ENCODE measurements at places on chromosomes 7 and 10.
A peak's percentile ranks its signal among the peaks of the same experiment; 100 is the strongest.

- DNase-seq, result no peak
These were observed 77.9 kb downstream of the CCDC71L start for GRCh38 chr7:106583100-106583499.

- DNase-seq, result no peak
These were observed 77.1 kb upstream of the SCIN start for GRCh38 chr7:12493407-12493806.

DNA sequence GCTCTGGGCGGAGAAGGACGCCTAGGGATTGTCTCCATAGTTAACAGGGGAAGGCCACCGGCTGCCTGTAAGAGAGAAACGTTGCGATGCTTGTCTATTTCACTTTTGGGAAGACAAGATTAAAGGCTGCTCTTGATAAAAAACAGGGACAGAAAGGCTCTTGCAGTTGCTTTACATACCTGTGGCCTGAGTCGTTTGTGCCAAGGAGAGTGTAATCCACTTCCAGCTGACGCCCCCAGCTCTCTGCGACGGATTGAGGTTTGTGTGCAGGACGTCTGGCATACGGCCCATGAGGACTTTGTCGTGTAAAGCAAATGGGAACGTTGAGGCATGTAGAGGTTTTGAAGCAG lies 1.1 kb downstream of the MAP3K8 start:
- no peak for DNase-seq

- no peak for DNase-seq
These were observed 66.0 kb upstream of the DOCK1 start for GRCh38 chr10:126839094-126839761.

DNA sequence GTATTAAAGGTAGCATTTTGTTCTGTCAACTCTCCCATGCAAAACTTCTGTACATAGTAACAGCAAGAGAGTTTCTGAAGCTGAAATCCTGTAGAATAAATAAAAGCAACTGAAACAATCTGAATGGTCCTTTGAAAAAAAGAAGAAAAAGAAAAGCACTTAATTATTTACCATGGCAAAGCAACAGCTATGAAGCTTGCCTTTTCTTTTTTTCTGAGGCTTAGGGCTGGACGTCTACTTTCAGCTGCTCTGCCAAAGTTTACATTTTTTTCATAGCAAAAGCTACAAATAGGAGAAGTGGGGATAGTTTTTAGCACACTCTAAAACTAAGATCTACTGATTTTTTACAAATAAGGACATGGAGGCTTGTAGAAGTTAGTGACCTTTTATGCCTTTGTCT lies 31.3 kb upstream of the CD36 start:
- DNase-seq, result no peak

- DNase-seq, result no peak
These were observed 24.6 kb upstream of the WNT2 start for GRCh38 chr7:117347480-117347879.

- DNase-seq, result peak; percentile 70
These were observed 2.3 kb upstream of the NOS3 start for GRCh38 chr7:150988230-150989226.

- DNase-seq, result peak; percentile 19
These were observed 135.8 kb downstream of the CAMK1D start for GRCh38 chr10:12484941-12485805.

- DNase-seq, result no peak
These were observed 256.9 kb upstream of the MTPN start for GRCh38 chr7:136234040-136234439.

DNA sequence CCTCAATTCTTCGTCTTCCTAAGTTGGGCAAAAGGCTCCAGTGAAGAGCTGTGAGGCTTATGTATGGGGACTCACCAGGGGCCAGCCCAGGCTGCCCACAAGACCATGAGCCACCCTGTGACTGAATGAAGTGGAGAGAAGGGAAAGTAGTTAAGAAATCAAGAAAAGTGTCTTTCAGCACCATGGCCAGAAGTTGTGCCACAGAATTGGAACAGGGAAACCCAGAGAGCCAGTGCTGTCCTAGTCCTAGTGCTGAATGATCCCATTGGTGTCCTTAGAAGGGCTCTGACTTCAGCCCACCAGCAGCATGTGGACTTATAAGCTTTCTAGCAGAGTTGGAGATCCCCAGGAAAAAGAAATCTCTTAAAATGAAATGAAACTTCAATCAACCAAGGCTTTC lies 37.0 kb upstream of the CCSER2 start:
- DNase-seq, result no peak

DNA sequence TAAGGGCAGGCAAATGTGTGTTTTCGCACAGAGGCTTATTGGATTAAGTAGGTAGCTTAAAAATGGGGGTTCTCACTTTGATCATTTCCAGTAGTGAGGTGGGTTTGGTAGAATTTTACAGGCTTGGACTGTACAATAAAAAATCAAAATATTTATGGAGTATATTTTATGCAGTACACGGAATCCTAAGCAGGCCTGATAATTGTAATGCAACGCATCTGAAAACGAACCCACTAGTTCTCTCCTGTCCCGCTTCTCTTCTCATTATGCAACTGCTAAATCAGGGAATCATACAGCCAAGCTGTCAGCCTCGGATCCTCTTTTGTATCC lies 377 bp upstream of the POLR1F start:
- DNase-seq, result no peak

- no peak for DNase-seq
These were observed 135.3 kb upstream of the CCDC6 start for GRCh38 chr10:60041489-60042133.

Measured in stimulated activated CD4-positive, alpha-beta T cell treated with anti-CD3 and anti-CD28 coated beads, TNF-alpha, amount 100 ng/mL, for 24 hours (primary cell).